ENCODE measurements at places on chromosomes 7 and 10. TPM values are rescaled to one million over a fixed set of nuclear protein-coding genes. Genes with fewer than 3 reads are reported as not detected.

The ADD3 gene
- total RNA-seq = 290 TPM

The ADRB1 gene
- 0.53 TPM for total RNA-seq

The ANXA8 gene
- total RNA-seq = 0.18 TPM

The MKI67 gene
- 17.6 TPM for total RNA-seq

The SLC37A3 gene
- 64.3 TPM for total RNA-seq

The ADAM8 gene
- total RNA-seq = 11.7 TPM

The EIF3A gene
- 86.9 TPM for total RNA-seq

The C10orf120 gene
- total RNA-seq = not detected

The DENND2A gene
- 32.6 TPM for total RNA-seq

The SEMA4G gene
- 8.5 TPM for total RNA-seq

The HOXA1 gene
- 1.7 TPM for total RNA-seq

The SPDYE9 gene
- total RNA-seq = not detected

The HABP2 gene
- 0.53 TPM for total RNA-seq

The CNTNAP2 gene
- 41.5 TPM for total RNA-seq

The SH2D4B gene
- total RNA-seq = 0.12 TPM

The SLC26A3 gene
- not detected for total RNA-seq

The UBE3C gene
- total RNA-seq = 56.1 TPM

The OR6B1 gene
- total RNA-seq = not detected

The TRPV5 gene
- total RNA-seq = 1.1 TPM

The COL28A1 gene
- total RNA-seq = 4.8 TPM

The PLAC9 gene
- total RNA-seq = 20.4 TPM

The LMTK2 gene
- total RNA-seq = 19.1 TPM

The ALOX5 gene
- 17.9 TPM for total RNA-seq

The CTAGE8 gene
- total RNA-seq = 1.8 TPM

The AEBP1 gene
- total RNA-seq = 68.5 TPM

The FAM180A gene
- total RNA-seq = not detected

Data from metanephros (tissue), 2 donors.